ENCODE measurements at places on chromosomes 6 and 20.

GRCh38 chr6:136964398-136964797 lies 42.3 kb downstream of the SLC35D3 start:
- no peak for DNase-seq

DNA sequence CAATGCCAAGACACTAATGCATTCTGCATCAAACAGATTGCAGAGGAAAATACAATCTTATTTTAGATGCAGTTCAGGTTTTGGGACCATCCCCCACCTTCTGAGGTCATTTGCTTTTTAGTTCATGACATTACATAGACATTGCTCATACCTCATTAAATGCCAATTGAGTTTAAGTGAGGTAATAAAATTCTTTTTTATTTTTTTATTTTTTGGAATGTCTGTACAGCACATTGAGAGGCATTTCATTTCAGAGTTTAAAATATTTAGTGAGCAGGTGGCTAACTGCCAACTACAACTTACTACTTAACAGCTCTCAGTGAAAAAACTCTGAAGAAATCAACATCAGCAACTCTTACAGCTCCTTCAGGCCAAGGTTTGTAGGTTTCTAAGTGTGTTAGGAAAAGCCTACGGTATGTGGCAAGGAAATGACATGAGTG lies 482.2 kb upstream of the RNF217 start:
- DNase-seq, result no peak

DNA sequence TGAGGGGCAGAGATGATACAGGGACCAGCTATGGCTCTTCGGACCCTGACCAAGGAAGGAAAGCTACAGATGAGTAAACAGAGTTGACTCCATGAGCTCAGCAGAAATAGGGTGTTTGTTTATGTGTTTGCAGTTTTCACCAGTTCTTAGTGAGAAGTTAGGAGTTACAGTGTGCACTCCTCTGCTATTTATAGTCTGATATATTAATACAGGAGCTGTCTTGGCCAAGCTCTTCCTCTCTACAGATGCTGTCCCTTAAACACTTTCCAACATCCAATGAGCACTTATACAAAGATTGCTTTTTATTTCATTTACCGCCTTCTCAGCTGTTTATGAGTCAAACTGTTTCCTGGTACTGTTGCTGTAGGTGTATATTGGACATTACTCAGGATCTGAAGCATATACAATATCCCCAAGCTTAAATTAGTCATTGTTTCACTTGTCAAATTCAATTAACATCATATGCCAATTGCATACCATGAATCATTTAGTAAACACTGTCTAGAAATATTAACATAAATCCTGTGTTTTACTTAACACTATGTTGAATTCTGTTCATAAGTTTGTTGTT lies 618.0 kb downstream of the PRKN start:
- no peak for DNase-seq

- DNase-seq, result no peak
Measured at GRCh38 chr20:46361381-46361780, 45.0 kb downstream of the ELMO2 start.

DNA sequence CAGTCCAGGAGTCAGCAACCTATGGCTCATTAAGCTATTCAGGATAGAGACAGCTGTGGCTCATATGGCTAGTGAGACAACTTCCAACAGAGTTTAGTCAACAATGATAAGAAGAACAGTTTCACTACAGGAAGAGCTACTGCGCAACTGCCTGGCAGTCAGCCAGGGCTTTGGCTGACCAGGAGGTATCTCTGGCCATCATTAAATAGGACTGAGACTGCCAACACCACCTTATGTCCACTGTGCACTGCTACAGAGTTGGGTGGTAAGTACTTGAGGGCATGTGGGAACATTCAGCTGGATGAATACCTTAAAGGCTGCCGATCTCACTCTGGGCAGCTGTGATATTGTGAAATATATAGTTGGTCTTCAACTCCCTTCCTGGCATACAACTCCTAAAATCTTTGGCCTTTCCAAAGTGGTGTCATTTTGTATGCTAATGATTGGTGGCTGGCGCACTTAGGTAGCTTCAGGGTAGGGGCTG lies 52.2 kb upstream of the FAM83C start:
- no peak for DNase-seq

DNA sequence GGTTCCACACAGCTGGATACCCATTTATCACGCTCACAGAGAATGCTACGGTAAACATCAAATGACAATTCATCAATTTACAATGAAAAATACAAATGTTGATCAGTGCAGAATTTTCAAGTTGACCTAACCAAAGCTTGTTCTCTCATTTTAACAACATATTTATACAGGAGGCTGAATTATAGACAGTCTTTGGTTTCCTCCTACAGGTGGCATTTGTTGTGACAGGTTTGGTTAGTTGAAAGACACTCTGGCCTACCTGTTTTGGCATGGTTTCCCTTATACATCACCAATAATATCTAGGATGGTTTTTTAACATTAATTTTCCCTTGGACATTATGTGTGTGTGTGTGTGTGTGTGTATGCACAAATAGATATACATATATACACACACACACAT lies 642.5 kb upstream of the MMS22L start:
- DNase-seq, result no peak

DNA sequence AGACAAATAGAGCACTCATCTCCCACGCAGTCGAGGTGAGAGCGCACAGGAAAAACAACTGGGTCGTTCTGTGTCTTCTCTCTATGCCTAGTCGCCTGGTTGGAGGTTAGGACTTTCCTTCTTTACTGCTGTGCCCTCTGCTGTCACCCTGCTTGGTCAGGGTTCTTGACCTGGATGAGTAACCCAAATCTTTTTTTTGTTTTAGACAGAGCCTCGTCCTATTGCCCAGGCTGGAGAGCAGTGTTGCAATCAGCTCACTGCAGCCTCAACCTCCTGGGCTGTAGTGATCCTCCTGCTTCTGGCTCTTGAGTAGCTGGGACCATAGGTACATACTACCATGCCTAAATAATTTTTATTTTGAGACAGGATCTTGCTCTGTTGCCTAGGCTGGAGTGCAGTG lies 24.5 kb downstream of the PRPF6 start:
- DNase-seq, result no peak

GRCh38 chr6:6923605-6924004 lies 184.2 kb upstream of the RREB1 start:
- DNase-seq, result no peak
